ENCODE measurements at places on chromosomes 5 and 9.

- DNase-seq = peak; percentile 13
Observed at GRCh38 chr5:54443270-54443669, 12.2 kb upstream of the HSPB3 start.

GRCh38 chr5:22352493-22352892 lies 500.7 kb downstream of the CDH12 start:
- DNase-seq = no peak

- DNase-seq = no peak
Observed at GRCh38 chr5:170273968-170274710, 23.4 kb downstream of the LCP2 start.

DNA sequence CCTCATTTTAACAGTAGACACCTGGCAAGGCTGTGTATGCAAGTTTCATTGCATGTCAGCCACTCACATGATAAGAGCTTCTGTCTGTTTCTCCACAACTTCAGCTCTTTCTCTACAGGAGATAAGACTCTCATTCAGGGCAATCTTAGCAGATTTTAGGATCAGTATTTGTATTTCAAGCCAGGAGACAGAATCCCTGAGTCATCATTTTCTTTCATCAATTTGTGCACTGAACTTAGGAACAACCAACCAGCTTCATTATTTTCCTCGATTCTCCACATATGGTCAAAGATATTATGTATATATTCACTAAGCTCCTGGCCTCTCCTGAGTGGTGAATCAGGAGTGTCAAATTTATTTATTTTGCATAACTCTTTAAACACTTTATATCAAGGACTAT lies 181.8 kb upstream of the CCNH start:
- no peak for DNase-seq

- DNase-seq = no peak
Observed at GRCh38 chr5:178861627-178862026, 1.9 kb downstream of the ZNF354B start.

Data from BE2C (cell line).